Suprapubic skin (tissue), 4 donors: ENCODE measurements at places on chromosomes 13 and 19. TPM values are rescaled to one million over a fixed set of nuclear protein-coding genes. Genes with fewer than 3 reads are reported as not detected.

Gene IGFL3
- total RNA-seq: 10.2 TPM

Gene ZNF600
- 9.1 TPM for total RNA-seq

Gene PABPC3
- 0.29 TPM for total RNA-seq

- DNase-seq: no peak
Measured at GRCh38 chr13:68319384-68319783, 1089.2 kb upstream of the PCDH9 start.

DNA sequence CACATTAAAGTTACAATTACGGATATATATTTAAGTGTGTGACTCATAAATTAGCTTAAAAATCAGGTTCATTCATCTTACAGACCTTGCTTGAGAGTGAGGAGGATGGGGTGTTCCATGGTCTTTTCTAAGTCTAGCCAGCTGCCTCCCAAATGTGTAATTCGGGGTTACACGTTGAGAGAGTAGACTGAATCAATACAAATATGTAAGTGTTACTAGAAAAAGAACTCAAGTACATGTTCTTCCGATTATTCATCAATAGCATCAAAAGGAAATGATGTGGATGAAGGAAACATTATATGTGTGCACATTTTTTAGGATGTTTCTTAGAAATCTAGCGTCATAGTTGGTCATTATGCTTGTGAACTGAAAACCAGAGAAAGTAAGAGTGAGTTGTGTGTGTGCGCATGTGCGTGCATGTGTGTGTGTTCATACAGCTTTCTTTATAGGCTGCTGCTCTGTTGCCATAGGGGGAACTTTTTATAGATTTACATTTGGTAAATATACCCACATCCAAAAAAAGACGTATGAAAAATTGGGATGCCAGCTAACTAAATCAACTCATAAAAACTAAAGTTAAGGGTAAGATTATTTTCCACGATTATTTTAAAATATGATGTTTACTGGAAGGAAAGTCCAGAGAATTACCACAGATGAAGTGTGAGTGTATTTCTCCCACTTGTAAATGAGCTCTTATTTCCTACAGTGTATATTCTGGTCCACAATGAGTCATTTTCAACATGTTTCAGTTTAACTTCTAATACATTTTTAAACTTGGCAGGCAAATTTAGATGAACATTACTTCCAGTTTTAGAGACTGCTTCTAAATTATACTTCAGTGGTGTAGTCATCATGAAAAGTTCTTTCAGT, 82.4 kb downstream of the PIBF1 start:
- DNase-seq: no peak

- no peak for DNase-seq
Measured at GRCh38 chr19:3655402-3656072, 28.9 kb upstream of the CACTIN start.

DNA sequence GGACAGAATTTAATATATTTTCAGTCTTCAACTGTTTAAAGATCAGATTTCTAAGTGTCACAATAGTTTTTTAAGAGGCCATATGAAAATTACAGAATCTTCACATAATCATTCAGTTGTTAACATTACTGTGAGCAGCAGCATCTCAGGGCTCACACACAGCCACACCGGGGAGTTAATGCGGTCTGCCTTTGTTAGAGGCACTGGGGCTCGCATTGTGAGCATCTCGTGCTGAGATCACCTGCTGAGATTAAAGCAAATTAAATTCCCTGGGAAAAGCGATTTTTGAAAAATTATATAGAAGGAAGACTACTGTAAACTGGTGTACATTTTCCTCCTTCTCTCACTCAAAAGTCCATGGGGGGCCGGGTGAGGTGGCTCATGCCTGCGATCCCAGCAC, 16.6 kb downstream of the GPR12 start:
- no peak for DNase-seq

GRCh38 chr13:113948034-113948742, 25.7 kb downstream of the C13orf46 start:
- DNase-seq: peak; percentile 48
